ENCODE measurements at places on chromosomes 4 and X.

- DNase-seq = no peak
Observed at GRCh38 chr4:119647558-119647957, 19.0 kb upstream of the PDE5A start.

- DNase-seq = no peak
Observed at GRCh38 chrX:152932144-152932543, 34.3 kb downstream of the ZNF185 start.

DNA sequence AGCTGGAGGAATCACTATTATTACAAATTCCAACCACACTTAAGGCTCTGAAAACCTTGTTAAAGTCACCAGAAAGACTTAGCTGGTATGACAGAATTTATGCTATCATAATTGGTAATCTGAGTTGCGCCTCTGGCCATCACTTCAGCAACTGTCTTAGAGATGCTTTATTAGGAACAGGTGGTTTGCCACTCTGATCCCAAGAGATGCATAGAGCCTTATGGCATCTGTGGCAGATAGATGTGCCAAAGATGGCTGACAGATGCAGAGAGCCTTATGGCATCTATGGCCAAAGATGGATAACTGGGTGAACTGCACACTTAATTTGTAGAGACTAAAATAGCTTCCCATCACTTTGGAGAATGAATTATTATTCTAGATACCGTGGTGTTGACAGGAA lies 32.3 kb upstream of the PLAC8 start:
- DNase-seq = no peak

DNA sequence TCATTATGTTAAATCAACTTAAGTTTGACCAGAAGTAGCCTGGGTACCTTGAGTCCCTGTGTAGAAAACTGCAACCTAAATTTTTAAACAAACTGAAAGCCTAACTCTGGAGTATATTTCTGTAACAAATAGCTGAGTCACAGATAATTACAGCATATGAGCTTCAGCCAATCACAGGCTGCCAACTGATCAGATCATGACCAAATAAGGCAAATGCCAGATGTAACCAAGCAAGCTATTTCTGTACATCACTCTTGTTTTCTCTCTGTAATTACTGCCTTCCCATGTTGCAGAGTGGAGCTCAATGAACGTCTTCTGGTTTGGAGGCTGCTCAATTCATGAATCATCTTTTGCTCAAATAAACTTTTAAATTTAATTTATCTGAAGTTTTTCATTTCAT lies 980.9 kb upstream of the DIAPH2 start:
- DNase-seq = no peak

GRCh38 chrX:291411-291901 lies 10.3 kb downstream of the PLCXD1 start:
- DNase-seq = no peak

- no peak for DNase-seq
Observed at GRCh38 chr4:100428051-100428450, 89.8 kb downstream of the EMCN start.

GRCh38 chrX:69088171-69088938 lies 76.9 kb downstream of the PJA1 start:
- no peak for DNase-seq

- DNase-seq = no peak
Observed at GRCh38 chr4:165799384-165799815, 73.6 kb upstream of the TLL1 start.

Data from NCI-H1417 treated with DMSO at 0.1 percent for 48 hours (cell line).